ENCODE measurements at places on chromosomes 4 and X. TPM values are rescaled to one million over a fixed set of nuclear protein-coding genes. Genes with fewer than 3 reads are reported as not detected.

DNA sequence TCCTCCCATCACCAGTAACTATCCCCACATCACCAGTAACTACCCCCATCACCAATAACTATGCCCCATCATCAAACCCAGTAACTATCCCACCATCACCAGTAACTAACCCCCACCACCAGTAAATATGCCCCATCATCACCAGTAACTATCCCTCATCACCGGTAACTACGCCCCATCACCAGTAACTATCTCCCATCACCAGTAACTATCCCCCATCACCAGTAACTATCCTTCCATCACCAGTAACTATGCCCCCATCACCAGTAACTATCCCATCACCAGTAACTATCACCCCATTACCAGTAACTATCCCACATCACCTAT is 2.9 kb downstream of the ASMTL start:
- no peak for DNase-seq

GRCh38 chr4:75672461-75673026 is 667 bp downstream of the G3BP2 start:
- DNase-seq, result peak; percentile 72

GRCh38 chr4:53240573-53240972 is 125.3 kb downstream of the SCFD2 start:
- no peak for DNase-seq

DNA sequence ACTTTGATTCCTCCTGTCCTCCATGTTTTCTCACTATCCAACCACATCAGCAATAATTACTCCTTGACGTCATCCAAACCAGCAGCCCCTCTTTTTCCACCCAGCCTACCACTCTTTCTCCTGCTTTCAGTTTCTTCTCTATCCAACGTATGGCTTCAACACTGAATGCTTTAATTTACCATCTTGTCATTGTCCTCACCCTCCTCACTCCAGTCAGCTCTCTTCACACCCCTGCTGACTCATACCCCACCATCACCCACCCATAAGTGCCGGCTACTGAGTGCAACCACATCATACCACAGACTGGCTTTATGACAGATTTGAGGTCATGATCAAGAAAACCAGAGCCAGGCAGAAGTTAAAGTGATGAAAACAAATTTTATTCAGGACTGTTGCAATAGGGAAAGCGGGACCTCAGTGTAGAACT is 9.8 kb upstream of the ANXA5 start:
- no peak for DNase-seq

- DNase-seq, result no peak
Measured at GRCh38 chrX:154356596-154356995, 17.8 kb downstream of the FLNA start.

GRCh38 chr4:78640714-78641113 is 89.1 kb downstream of the ANXA3 start:
- no peak for DNase-seq

- DNase-seq, result no peak
Measured at GRCh38 chrX:153665726-153666306, 7.8 kb downstream of the PNCK start.

DNA sequence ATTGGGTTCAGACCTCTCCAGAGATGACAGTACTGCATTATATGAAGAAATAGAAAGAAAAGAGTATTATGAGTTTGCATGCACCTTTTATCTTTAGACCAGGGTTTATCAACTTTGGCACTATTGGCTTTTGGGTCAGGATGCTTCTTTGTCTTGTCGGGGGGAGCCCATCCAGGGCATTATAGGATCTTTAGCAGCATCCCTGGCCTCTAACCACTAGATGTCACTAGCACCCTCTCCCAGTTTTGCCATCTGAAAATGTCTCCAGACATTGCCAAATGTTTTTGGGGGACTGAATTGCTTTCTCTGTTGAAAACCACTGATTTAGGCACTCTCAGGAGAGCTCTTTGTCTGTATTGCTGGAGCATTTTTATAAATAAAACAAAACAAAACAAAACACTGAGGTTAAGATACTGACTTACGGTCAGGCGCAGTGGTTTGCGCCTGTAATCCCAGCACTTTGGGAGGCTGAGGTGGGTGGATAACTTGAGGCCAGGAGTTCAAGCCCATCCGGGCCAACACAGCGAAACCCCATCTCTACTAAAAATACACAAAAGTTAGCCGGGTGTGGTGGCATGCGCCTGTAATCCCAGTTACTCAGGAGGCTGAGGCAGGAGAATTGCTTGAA is 23.6 kb downstream of the CA5B start:
- no peak for DNase-seq

- no peak for DNase-seq
Measured at GRCh38 chr4:159238631-159239030, 135.8 kb downstream of the RAPGEF2 start.

GRCh38 chrX:147675819-147676218 is 235.9 kb upstream of the FMR1 start:
- no peak for DNase-seq

GRCh38 chr4:60562334-60562733 is 637.8 kb upstream of the ADGRL3 start:
- no peak for DNase-seq

GRCh38 chrX:10286195-10286594 is 129.4 kb downstream of the CLCN4 start:
- no peak for DNase-seq

GRCh38 chrX:41118156-41118555 is 32.9 kb downstream of the USP9X start:
- DNase-seq, result no peak

DNA sequence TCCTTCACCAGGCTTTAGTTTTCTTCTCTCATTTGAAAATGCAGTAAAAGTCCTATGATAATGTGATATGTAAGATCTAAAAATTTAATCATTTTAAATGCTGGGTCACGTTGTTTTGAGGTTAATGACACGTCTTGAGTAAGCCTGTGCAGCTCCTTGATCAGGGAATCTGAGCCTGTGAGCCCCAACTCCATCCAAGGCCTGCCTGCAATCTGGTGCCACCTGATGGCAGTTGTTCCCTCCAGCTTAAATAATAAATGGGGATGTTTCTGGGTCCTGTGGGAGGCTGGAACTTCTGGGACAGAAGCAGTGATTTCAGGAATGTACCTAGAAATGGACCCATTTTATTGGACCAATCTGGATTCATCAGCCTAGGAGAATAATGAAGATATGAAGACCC is 455.4 kb upstream of the ADGRL3 start:
- DNase-seq, result no peak

DNA sequence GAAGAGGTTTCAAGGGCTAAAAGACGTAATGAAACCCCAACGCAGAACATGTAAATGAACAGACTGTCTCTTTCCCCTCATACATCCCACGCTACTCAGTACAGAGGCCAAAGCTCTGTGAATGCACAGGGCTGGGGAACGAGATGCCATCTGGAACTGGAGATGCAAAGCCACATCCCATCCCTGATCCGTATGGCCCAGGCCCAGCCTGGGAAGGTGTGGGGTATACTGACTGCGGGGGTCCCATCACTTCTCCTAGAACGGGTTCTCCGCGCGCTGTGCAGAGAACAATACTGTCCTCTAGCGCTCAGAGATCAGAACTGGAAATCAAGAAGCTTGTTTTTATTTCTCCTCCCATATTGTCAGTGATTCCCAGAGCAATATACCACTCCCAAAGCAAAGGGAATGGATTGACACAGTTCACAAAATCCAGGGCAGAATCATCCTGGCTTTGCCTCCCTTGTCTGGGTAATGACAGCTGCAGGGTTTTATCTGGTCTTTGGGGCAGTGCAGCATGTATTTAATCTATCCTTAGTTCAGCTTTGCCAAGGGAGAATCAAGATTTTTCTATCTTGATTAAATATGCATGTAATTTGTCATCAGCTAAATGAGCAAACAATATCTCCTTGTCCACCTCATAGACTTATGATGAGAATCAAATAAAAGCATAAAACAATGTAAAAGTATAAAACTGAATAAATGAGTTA is 47.3 kb upstream of the TLR3 start:
- no peak for DNase-seq

- no peak for DNase-seq
Measured at GRCh38 chr4:169245061-169245460, 25.7 kb downstream of the SH3RF1 start.

DNA sequence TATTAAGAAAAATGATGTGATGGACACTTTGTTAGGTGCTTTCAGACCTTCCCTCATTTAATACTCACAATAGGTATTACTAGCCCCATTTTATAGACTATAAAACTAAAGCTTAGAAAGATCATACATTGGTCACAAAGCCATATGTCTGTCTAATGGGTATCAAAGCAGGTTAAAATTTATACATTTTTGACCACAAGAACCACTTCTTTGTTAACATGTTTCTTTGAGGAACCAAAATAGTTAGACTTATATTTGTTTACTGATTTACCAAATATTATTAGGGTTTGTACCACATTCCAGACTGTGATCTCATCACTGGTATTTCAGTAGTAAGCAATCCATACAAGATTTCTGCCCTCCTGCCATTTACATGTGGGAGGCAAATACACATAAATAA is 363.3 kb downstream of the NAF1 start:
- DNase-seq, result no peak

DNA sequence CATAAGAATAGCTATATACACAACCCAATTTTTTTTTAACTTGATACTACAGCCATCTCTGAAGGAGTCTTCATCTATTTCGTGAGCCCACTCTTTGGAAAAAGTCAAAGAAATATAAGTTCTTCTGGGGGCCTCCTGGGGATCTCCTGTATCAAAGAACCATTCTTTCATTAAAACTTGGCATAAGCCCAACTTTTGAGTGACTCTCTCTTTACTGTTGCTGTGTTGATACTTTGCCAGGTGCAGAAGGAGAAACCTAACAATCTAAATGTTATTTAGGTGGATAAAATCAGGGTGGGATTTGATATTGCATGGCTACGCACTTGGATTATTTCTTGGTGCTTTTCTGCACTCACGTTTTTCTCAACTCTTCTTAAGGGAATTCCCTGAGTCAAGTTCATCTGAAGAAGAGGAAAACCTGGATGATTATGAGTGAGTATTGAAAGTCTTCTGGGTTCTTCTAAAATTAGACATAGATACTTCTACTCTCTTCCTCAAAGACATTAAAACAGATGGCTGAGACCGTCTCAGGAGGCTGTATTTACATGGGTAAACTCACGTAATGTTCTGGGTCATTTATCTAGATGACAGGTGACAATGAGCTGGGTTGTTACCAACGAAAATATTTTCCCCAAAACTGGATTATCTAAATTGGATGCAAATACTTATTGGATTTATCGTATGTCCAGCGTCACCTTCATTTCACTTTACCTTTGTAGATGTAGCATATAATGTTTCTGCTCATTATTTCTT is 25.2 kb downstream of the BMX start:
- no peak for DNase-seq

DNA sequence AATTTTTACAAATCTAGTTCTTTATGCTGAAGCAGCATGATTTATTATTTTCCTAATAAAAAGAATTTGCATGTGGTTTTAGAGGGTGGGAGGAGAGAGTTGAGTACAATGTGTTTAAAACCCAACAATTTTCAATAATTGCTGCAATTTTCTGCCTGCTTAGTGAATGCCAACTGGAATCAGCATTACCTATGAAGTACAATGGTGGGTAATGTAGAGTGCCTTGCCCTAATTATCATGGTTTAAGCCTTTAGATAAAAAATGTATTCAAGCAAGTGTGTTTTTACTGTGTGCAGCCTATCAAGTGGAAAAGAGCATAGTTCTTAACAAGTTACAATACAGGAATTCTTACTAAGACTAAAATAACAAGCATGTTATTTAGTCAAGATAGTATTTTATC is 77.9 kb upstream of the ANKRD50 start:
- no peak for DNase-seq

- peak; percentile 24 for DNase-seq
Measured at GRCh38 chr4:1042352-1043055, 31.1 kb downstream of the FGFRL1 start.

DNA sequence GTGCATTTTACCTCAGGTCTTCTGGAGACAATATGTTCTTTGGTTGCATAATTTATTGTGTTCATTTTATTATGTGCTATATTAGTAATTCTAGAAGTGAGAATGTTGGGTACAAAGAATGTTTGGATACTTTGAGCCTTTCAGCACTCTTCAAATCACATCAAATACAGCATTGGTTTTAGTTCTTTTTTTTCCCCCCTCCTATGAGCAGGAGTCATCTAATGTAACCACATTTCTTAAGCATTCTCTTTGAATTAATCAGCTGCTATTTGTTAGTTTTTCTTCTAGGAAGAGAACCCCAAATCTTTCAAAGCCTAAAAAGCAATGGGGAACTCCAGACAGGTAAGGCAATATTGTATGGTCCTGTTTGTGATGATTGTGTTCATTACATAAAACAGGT is 46.7 kb downstream of the ARL9 start:
- DNase-seq, result no peak

- DNase-seq, result peak; percentile 78
Measured at GRCh38 chrX:74420196-74421035, 877 bp upstream of the SLC16A2 start.

DNA sequence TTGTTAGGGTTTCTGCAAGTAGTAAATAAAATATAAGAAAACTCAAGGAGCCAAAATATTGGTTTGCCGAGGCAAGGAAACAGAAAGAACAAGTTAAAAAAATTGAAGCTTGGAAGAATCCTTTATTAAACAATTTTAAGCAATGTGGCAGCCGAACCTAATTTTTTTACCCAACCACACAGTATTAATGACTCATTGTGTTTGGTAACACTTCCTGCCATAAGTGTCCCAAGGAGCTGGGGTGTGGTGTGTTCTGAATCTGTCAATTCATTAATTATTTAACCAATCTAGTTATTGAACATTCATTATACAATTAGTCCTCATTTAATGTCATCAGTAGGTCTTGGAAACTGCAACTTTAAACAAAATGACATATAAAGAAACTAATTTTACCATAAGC is 19.3 kb upstream of the CPE start:
- DNase-seq, result no peak

GC gene
- total RNA-seq, result 0.21 TPM

ADGRL3 gene
- 4.9 TPM for total RNA-seq

TRIM2 gene
- total RNA-seq, result 19.8 TPM

ODAPH gene
- not detected for total RNA-seq

GEMIN8 gene
- 9.2 TPM for total RNA-seq

BEND2 gene
- 0.08 TPM for total RNA-seq
